Aortic smooth muscle cell (primary cell): ENCODE measurements at places on chromosomes 2 and 18. TPM values are rescaled to one million over a fixed set of nuclear protein-coding genes. Genes with fewer than 3 reads are reported as not detected.

RGPD3 gene
- total RNA-seq: 0.12 and 0.13 TPM in 2 replicates

GALR1 gene
- not detected in 2 replicates for total RNA-seq

HOXD10 gene
- total RNA-seq: not detected in 2 replicates

SLC5A7 gene
- not detected in 2 replicates for total RNA-seq

FBXO48 gene
- 0.19 and 0.26 TPM in 2 replicates for total RNA-seq

CDH7 gene
- not detected in 2 replicates for total RNA-seq

ALPI gene
- total RNA-seq: not detected in 2 replicates

ITPRID2 gene
- total RNA-seq: 174 and 208 TPM in 2 replicates

DYSF gene
- total RNA-seq: 4.4 and 5.5 TPM in 2 replicates

CD207 gene
- total RNA-seq: not detected in 2 replicates

RAX gene
- total RNA-seq: not detected in 2 replicates
